ENCODE measurements at places on chromosomes 13 and 19. TPM values are rescaled to one million over a fixed set of nuclear protein-coding genes. Genes with fewer than 3 reads are reported as not detected.

Gene PRSS57
- not detected for total RNA-seq

Gene NLRP11
- total RNA-seq: 0.11 TPM

Gene CRYL1
- total RNA-seq: 7.8 TPM

Gene ADPRHL1
- total RNA-seq: 0.85 TPM

DNA sequence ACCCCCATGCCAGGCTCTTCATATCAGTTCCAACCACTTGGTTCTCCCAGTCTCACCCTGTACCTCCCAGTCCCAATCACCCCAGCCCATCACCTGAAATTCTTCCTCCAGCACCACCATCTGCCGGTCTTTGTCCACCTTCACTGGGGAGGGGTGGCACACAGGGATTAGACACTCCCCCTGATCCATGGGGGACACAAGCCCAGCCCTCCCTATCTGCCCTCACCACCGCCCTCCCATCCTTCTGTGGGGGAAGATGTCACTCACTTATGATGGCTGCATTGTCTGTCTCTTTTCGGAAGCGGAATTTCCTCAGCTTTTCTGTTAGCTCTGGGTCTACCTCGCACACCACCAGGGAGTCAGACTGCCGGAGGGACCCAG is 685 bp downstream of the GMFG start:
- DNase-seq: no peak
- peak overlapping the region; percentile 92 for H3K27ac ChIP-seq
- no peaks in the 10 kb centered on the region for H3K27me3 ChIP-seq
- H3K4me3 ChIP-seq: peak overlapping the region; percentile 99

DNA sequence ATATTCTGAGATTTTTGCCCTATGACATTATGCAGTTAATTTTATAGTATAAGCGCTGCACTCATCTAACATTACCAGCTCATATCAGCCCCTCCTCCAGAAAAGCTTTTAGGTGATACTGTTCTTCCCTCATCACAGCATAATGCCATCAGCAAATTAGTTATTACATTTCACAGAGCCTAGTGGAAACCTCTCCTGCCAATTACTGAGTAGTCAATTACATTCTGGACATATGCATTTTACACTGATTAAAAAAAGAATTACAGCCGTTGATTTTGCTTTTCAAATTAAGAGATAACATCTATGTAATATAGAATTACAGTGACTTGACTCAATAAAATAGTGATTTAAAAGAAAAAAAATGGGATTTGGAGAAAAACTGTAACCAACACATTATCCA is 542.1 kb downstream of the UQCRFS1 start:
- H3K4me1 ChIP-seq: no peaks in the 10 kb centered on the region
- H3K27me3 ChIP-seq: no peaks in the 10 kb centered on the region
- no peak for DNase-seq
- H3K27ac ChIP-seq: no peak overlapping the region

DNA sequence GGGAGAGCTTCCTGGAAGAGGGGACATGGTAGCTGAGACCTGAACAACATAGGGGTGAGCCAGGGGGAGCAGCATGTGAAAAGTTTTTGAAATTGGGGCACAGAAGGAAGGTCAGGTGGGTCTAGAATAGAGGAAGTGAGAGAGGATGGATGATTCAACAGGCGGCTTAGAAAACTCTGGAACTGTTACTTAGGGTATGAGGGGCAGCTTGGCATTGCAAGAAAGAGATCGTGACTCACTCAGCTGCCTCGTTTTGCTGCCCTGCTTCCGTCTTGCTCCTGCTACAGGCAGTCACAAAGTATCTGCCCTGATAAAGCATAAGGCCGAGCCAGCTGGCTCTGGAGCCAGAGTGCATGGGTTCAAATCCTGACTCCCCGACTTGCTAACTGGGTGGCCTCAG is 1.3 kb upstream of the CEACAM20 start:
- H3K4me3 ChIP-seq: no peak overlapping the region
- no peaks in the 10 kb centered on the region for H3K4me1 ChIP-seq

DNA sequence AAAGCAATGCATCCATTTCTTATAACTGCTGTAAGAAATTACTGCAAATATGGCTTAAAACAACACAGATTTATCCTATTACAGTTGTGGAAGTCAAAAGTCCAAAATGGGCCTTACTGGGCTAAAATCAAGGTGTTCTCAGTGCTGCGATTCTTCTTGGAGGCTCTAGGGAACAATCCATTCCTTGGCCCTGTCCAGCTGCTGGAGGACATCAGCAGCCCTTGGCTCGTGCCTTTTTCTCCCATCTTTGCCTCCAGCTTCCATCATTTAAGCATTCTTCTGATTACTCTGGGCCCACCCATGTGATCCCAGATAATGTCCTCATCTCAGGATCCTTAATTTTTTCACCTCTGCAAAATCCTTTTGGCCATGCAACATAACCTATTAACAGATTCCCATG is 607.1 kb downstream of the DCT start:
- H3K4me1 ChIP-seq: no peaks in the 10 kb centered on the region
- H3K27ac ChIP-seq: no peak overlapping the region
- no peak for DNase-seq

DNA sequence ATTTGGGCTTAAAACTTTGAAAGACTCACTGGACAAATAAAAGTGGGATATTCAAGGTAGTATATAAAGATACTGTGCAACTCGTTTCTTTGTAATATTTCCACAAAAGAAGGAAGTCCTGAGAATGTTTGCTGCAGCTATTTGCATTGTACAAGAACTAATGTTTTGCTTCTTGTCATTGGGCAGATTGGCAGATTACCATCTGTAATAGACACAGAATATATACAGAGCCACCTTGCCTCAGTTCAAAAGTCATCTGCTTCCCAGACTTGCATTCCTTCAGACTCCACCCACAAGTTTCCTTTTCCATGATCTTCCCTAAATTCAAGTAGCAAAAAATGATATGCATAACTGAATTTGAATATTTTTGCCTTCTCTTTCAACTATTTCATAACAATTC is 145.1 kb downstream of the EFNB2 start:
- H3K27ac ChIP-seq: no peak overlapping the region
- no peaks in the 10 kb centered on the region for H3K27me3 ChIP-seq
- no peaks in the 10 kb centered on the region for H3K36me3 ChIP-seq
- no peaks in the 10 kb centered on the region for H3K4me1 ChIP-seq
- no peak overlapping the region for H3K4me3 ChIP-seq
- no peak for DNase-seq

- no peak overlapping the region for H3K27ac ChIP-seq
- no peak overlapping the region for H3K4me3 ChIP-seq
- H3K27me3 ChIP-seq: no peaks in the 10 kb centered on the region
Observed at GRCh38 chr13:30204564-30204963, 102.8 kb downstream of the KATNAL1 start.

- H3K27ac ChIP-seq: no peak overlapping the region
- H3K36me3 ChIP-seq: no peaks in the 10 kb centered on the region
- H3K4me3 ChIP-seq: no peak overlapping the region
- H3K27me3 ChIP-seq: no peaks in the 10 kb centered on the region
- H3K4me1 ChIP-seq: no peaks in the 10 kb centered on the region
- DNase-seq: no peak
Observed at GRCh38 chr13:45782327-45783045, 69.1 kb downstream of the SIAH3 start.
